ENCODE measurements at places on chromosomes 2 and 18.

- DNase-seq, result no peak
Measured at GRCh38 chr2:24228470-24228869, 53.6 kb downstream of the FAM228A start.

DNA sequence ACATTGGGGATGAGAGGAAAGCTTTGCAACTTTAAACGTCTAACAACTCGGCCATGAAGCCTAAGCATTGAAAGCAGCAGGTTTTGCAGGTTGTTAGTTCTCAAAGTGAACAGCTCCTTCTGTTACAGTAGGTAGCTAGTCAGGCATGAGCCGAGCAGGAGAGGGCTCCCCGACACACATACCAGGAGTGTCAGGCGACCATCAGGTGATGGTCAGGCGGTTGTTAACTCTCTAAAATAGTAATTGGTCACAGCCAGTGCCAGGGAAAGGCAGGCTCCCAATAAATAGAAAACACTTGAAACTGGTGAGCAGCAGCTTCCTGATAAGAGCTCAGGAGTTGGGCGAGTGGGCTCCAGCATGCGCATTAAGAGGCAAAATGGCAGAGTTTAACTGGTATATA is 53.5 kb upstream of the DAPL1 start:
- DNase-seq, result no peak

- DNase-seq, result no peak
Measured at GRCh38 chr2:71166812-71167211, 36.4 kb downstream of the MPHOSPH10 start.

GRCh38 chr2:178374865-178375264 is 76.1 kb downstream of the PRKRA start:
- no peak for DNase-seq

- no peak for DNase-seq
Measured at GRCh38 chr18:58590839-58591238, 38.1 kb downstream of the ALPK2 start.

- DNase-seq, result no peak
Measured at GRCh38 chr2:214542295-214542694, 131.4 kb downstream of the VWC2L start.

- no peak for DNase-seq
Measured at GRCh38 chr2:235729557-235729947, 235.7 kb downstream of the AGAP1 start.

GRCh38 chr2:5683471-5683870 is 8.7 kb upstream of the SOX11 start:
- DNase-seq, result no peak

DNA sequence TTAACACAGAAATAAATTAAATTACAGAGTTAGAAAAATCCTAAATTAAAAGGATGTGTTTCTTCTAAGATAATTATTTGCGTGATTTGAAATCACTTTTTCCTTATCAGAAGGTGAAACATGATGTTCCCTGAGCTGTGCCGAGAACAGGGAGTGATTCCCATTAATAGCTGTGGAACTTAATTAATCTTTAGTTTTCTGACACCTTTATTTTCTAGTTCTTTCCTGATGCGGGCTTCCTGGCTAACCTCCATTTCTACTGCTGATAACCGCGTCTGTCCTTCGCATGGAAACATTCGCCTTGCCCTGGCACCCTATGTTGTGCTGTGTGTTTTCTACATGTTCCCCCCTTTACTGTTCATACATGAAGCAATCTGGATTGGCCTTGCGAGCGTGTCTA is 172.9 kb downstream of the FAM210A start:
- no peak for DNase-seq

- no peak for DNase-seq
Measured at GRCh38 chr2:52686935-52687334, 1080.7 kb upstream of the CHAC2 start.

DNA sequence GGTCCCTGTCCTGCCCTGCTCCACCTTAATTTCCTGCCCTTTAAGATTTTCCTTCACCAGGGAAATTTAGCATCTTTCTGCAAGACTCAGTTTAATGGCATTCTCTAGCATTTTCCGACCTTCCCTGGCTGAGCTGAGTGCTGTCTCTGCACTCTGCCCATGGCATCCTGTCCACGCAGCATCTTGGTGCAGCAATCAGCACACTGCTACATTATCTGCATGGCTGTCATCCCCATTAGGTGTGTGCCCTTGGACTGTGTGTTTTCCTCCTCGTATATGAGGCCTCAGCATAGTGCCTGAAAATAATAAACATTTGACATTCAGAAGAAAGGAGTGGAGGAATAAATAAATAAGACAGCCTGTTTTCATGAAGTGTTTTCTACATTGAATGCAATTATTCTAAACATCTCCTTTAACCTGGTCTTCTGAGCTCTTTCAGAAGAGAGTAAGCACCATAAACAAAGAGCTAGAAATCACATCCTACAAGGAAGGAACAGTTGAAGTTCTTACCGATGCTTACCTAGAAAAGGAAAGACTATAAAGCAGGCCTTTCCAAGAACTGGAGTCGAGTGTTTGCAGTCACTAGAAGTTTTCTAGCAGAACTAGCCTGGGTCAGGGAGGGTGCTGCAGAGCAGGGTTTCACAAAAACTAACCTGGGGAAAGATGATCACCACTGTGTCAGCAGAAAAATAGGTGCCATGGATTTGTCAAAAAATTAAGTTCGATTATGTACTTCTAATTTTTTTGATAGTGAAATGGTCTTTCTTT is 131.4 kb upstream of the ITGB6 start:
- DNase-seq, result no peak

DNA sequence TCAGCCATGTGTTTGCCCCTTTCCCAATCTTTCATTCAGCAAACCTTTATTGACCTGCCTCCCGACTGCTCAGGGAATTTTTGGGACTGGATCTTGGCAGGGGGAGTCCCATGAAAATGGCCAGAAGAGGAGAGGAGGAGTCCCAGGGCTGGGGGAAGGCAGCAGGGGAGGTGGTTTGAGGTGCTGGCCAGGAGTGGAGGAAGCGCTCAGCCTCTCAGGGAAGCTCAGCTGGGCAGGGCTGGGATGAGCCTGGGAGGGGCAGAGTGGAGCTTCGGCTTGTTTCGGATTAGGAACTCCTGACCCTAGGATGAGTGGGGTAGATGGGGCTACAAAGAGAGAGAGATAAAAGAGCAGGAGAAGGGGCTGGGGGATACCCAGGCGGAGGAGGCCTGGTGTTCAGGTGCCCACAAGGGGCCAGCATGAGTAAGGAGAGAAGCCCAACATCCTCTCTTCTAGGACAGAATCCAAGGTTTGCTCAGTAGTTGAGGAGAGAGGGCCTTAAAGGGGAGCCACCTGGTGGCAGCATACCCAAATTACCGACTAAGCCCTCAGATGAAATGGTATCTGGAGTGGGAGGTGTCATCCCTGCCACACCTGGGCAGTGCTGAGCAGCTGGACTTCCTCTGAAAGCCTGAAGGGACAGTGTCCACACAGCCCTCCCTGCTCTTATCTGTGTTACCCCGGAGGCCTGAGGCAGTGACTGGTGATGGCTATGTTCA is 91.1 kb downstream of the INHBB start:
- no peak for DNase-seq

DNA sequence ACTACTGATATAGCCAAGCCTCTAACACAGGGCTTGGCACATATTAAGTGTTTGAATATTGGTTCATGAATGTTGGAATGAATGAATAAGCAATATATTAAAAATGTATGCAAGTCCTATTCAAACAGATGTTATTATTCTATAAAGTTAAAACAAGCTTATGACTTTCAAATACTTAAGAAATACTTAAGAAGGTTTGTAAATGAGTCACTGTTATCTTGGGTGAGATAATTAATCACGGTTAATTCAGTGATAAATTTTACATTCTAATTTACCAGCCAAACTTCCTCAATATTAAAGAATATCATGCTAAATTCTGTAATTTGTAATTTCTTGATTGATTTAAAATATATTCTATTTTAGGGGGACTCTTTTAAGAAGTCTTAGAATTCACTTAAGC is 74.8 kb downstream of the RBMS1 start:
- DNase-seq, result no peak

GRCh38 chr2:23320058-23320457 is 64.9 kb upstream of the KLHL29 start:
- DNase-seq, result no peak

GRCh38 chr2:183079139-183079775 is 710 bp downstream of the DUSP19 start:
- no peak for DNase-seq

DNA sequence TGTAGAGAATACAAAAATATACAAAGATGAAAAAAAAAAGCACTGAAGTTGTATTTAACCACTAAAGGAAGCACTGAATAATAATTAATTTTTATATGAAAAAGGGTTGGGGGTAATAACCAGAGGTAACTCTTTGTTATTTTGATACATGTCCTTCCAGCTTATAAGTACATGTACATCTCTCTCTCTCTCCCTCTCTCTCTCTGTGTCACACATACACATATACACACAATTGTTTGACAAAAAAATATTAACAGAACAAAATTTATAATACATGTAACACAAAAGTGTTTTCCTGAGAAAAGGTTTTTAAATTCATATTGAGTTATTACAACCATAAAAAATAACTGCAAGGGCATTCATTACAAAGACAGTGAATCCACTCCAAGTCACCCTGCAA is 4.6 kb downstream of the WIPF1 start:
- no peak for DNase-seq

GRCh38 chr2:229043681-229044080 is 227.4 kb downstream of the PID1 start:
- DNase-seq, result no peak

DNA sequence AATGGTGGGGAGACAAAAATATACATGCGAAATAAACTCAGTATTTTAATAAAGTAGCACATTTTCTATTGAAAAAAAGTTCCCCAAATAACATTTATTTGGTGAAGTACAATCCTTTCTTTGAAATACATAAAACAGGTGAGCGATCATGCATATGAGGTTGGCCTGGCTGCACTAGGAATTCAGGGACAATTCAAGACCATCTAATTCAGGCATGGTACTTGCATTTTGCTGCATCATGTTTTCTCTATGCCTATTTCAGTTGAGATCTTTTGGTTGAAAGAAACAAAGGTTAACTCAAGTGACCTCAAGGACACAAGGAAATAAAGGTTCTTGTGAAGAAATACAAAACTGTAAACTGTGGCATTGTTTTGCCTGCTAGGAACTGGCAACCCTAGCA is 19.8 kb upstream of the TAF4B start:
- no peak for DNase-seq

DNA sequence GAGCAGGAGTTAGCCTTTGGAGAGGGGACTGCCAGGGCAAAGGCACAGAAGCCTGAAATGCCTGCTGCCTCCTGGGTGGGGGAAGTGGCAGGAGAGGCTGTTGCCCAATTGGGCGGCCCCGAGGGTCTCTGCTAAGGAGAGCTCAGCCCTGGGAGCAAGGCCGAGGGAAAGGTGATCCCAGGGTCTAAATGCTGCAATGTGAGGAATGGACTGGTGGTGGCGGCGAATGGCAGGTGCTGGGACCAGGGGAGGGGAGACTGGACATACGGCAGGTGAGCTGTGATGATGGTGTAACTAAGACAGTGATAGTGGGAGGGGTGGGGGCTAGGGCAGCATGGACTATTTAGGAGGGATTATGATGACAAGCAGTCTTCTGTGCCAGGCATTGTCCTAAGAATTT is 104.0 kb downstream of the DYSF start:
- DNase-seq, result no peak

- no peak for DNase-seq
Measured at GRCh38 chr18:8801263-8801901, 96.0 kb downstream of the MTCL1 start.

DNA sequence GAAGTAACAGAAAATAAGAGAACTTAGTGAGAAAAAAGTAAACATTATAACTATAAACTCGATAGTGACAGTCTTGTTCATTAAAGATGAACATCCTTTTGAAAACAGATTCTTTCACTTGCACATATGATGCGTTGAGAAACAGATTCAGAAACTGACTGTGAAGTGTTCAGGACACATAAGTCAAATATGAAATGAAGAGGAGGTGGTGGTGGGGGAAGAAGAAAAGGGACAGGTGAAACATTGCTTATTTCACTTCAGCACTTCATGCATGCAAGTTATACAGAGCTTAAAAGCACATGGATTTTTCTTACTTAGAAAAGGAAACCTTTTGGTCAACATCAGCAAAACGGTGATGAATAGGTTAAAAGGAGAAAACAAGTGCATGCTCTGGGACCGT is 42.5 kb downstream of the STAT4 start:
- no peak for DNase-seq

- DNase-seq, result no peak
Measured at GRCh38 chr2:30684996-30685395, 122.2 kb downstream of the CAPN13 start.

GRCh38 chr2:73414696-73415095 is 29.1 kb downstream of the ALMS1 start:
- no peak for DNase-seq

- no peak for DNase-seq
Measured at GRCh38 chr18:51191128-51191717, 6.3 kb downstream of the MEX3C start.

- no peak for DNase-seq
Measured at GRCh38 chr2:120830096-120830830, 94.6 kb downstream of the GLI2 start.

- no peak for DNase-seq
Measured at GRCh38 chr2:157874997-157875640, 1.0 kb downstream of the ACVR1 start.

- no peak for DNase-seq
Measured at GRCh38 chr18:42047721-42048120, 92.7 kb downstream of the PIK3C3 start.

All from stimulated activated CD8-positive, alpha-beta memory T cell treated with anti-CD3 and anti-CD28 coated beads, Interleukin-15, amount 100 ng/mL, for 4 hours (primary cell).